DMS53 (cell line): ENCODE measurements at places on chromosomes 4 and X.

DNA sequence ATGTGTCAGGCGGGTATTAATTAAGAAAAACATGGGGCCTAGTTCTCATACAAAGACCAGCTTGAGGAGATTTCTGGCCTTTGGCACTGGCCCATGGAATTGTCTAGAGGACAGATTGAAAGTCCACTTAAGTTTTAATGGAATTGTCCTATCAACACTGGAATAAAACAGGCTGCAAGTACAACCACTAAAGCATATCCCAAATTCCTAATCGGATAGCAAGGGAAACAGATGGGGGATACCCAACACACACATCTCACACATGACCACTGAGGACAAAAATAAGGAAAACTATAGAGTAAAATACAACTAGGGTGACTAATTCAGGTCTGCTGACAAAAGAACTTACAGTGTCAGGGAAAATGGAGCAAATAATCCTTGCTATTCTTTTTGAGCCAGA lies 167.8 kb downstream of the GASK1B start:
- DNase-seq, result no peak

GRCh38 chr4:15544248-15544729 lies 74.6 kb downstream of the CC2D2A start:
- DNase-seq, result no peak

DNA sequence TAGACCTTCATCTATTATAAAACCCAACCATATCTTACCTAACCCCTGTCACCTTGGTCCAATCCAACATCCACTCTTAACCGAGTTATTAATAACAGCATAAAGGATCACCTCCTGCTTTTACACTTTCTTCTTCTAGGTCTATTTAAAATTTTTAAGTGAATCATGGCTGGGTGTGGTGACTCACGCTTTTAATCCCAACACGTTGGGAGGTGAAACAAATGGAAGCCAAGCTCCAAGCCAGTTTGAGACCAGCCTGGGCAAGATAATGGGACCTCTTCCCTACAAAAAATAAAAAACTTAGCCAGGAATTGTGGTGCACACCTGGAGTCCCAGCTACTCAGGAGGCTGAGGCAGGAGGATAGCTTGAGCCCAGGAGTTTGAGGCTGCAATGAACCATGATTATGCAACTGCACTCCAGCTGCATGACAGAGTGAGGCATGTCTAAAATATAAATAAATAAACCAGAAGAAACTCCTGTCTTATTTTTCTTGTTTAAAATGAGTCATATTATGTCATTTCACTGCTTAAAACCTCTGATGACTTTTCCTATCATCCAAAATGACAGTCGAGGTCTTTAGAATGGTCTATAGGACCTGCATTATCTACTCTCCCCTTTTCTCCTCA lies 188.4 kb downstream of the GASK1B start:
- DNase-seq, result no peak

DNA sequence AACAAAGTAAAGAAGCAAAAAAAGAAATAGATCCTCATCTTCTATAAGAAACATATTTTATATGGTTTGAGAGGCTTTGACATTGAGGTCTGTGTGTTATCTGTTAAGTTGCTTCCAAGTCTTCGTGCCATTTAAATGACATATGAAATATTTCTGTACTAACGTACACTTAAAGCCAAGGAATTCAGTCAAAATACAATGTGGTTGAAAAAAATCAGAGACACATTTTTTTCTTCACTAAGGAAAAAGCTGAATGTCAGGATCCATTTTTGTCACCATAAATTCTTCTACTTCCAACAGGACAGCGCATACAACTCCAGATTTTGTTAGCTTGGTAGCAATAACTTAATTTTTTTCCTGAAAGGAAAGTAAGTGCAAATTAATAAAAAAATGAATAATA lies 168.5 kb downstream of the FAT4 start:
- DNase-seq, result no peak
